AG10803 (cell line): ENCODE measurements at places on chromosomes 13 and 19.

- no peak for DNase-seq
Measured at GRCh38 chr13:66171920-66172319, 1058.2 kb downstream of the PCDH9 start.

DNA sequence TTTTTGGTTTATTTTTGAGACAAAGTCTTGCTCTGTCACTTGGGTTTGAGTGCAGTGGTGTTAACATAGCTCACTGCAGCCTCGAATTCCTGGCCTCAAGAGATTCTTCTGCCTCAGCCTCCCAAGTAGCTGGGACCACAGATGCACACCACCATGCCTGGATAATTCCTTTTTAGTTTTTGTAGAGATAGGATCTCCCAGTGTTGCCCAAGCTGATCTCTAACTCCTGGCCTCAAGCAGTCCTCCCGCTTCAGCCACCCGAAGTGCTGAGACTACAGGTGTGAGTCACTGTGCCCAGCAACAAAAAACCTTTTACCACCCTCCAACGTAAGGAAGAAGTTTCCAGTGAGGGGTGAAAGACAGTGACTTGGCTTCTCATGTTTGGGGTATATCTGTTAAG lies 81.1 kb upstream of the TSHZ3 start:
- no peak for DNase-seq

- no peak for DNase-seq
Measured at GRCh38 chr13:30757026-30757742, 21.8 kb downstream of the ALOX5AP start.

DNA sequence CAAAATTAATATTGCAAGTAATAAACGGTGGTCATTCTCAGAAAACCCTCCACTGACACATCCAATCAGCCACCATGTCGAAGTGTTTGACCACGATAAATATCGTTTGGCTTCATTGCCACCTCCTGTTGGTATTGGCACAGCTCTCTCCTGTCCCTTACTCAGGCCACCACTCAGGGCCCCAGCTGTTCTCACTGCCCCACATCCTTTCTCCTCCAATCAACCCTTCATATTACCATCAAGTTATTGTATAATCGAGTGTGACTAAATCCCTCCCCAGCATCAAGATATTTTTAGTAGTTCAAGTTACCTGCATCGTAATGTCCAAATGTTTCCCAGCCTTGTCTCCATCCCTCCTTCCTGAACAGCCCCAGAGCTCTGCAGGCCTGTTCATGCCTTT lies 50.4 kb downstream of the SACS start:
- DNase-seq, result no peak

DNA sequence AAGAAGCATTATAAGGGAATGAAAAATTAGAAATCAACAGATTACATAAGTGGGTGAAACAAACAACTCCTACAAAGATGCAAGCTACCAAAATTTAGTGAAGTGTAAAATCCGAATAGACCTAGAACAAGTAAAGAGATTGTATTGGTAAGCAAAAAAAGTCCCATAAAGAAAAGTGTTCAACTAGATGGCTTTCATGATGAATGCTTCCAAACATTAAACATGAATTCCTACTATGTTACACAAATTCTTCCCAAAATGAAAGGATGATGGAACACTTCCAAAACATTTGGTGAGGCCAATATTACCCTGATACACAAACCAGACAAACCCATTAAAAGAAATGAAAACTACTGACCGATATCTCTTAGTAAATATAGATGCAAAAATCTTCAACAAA lies 139.0 kb downstream of the GPC5 start:
- DNase-seq, result no peak

- no peak for DNase-seq
Measured at GRCh38 chr13:70469077-70469476, 360.8 kb upstream of the KLHL1 start.

DNA sequence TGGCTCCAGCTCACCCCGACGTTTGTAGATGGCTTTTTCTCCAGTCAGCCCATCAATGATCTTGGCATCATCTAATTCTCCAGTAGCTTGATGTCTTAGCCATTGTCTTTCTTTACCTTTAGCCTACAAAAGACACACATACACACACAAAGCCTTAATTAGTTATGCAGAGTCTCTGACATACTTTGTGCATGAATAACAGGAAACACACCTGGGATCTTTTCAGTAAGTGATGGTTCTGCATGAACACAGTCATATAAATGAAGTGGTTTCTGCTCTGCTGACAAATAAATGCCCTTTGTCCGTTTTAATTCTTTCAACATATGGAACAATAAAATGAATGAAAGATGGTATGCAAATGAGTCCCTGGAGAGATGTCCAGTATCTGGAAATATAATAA lies 133.3 kb downstream of the RGCC start:
- DNase-seq, result no peak

DNA sequence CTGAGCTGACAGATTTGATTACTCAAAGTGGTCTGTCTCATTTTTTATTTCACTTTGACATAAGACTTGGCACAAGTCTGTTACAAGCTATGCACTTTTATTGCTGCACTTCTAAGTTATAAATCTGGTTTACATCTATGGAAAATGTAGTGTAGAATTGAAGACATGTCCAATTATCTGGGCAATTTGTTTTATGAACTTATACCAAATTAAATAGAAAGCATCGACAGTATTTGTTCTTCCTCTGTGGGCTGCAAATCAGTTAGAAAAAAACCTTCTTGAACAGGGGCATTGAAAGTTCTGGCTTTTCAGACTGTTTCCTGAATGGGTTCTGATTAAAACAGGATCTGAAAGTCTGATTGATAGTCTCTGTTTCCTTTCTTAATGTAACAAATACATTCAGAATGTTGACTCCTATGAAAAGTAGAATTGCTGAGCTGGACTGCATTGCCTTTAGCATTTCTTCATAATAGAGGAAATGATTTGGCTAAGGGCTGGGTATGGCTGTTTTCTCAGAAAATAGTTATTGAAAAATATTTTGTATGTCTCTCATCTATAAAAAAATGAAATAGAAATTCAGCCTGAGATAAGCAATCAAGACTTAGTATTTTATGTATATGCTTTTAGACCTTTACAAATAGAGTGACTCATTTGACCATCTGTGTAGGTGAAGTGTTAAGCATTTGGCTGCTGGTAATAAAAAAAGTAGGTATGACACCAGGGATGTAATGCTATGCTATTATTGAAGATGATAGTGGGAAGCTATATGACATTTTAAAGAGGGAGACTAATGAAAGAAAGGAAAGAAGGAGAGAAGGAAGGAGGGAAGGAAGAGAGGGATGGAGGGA lies 210.9 kb upstream of the SPRY2 start:
- no peak for DNase-seq

GRCh38 chr13:46961719-46962118 lies 64.9 kb upstream of the HTR2A start:
- DNase-seq, result peak; percentile 83

DNA sequence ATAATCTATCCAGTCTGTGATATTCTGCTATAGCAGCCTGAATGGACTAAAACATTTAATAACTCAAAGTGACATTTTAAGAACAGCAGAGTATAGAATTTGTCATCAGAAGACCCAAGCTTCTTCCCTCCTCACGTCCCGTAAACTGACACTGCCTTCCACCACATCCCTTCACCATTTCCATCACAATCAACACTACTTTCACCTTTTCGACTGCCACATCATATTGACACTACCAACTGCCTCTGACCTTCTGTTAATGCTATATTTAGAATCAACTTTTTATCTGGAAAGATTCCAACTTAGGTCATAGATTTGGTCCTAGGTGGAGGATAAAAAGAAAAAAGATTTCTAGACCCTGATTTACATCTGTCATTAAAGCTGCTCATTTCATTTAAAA lies 39.6 kb downstream of the STOML3 start:
- no peak for DNase-seq

DNA sequence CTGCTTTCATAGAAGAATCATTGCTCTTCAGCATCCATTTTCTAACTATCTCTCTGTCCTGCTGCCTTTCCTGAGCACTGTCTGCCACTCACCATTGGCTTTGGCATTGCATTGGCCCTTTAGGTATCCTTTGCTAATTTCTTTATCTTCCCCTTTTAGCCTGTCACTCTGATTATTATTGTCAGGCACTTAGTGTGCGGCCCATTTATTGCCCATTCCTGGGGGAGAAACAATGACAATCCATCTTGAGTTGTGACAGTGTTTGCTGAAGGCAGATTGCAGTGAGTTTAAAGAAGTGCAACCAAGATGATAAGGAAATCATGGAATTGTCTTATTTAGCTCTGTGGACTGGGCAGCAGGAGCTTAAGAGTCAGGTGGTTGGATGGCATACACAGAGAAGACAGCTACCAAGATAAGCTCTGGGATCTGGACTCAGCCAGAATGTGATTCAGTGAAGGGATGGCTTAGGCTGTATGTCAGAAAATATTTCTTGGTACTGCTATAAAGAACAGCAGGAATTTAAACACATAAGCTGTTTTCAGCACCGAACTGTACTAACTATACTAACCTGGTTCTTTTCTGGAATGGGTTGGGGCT lies 25.3 kb downstream of the B3GLCT start:
- DNase-seq, result no peak

- peak; percentile 60 for DNase-seq
Measured at GRCh38 chr19:44512326-44513298, 12.3 kb upstream of the ZNF180 start.

- no peak for DNase-seq
Measured at GRCh38 chr13:75803164-75803611, 167.1 kb downstream of the LMO7 start.

DNA sequence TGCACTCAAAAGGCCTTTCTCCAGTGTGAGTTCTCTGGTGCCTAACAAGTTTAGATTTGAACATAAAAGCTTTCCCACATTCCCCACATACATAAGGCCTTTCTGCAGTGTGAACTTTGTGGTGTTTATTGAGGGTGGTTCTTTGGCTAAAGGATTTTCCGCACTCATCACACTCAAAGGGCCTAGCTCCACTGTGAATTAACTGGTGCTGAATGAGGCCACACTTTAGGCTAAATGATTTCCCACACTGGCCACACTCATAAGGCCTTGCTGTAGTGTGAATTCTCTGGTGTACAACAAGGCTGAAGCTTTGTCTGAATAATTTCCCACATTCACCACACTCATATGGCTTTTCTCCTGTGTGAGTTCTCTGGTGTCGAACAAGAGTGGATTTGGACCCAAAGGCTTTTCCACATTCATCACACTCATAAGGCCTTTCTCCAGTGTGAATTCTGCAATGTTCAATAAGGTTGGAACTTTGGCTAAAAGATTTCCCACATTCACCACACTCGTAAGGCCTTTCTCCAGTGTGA lies 6.2 kb downstream of the ZNF416 start:
- DNase-seq, result no peak
